ENCODE measurements at places on chromosomes 2 and 18. TPM values are rescaled to one million over a fixed set of nuclear protein-coding genes. Genes with fewer than 3 reads are reported as not detected.

Gene KCNG2
- not detected for total RNA-seq

Gene CD8B2
- not detected for total RNA-seq

Gene SATB2
- total RNA-seq = 8.2 TPM

Gene MYL1
- total RNA-seq = not detected

Gene CFAP65
- total RNA-seq = 0.11 TPM

Gene CNTNAP5
- total RNA-seq = not detected

Gene NFE2L2
- total RNA-seq = 58.4 TPM

Gene TEX44
- total RNA-seq = not detected

Gene IL36RN
- total RNA-seq = not detected

Gene CFAP221
- 2.0 TPM for total RNA-seq

Gene SNTG2
- not detected for total RNA-seq

Gene TNFAIP6
- total RNA-seq = 3.2 TPM

Gene KYNU
- total RNA-seq = 11.7 TPM

Gene NCKAP5
- 8.4 TPM for total RNA-seq

Gene SCN7A
- not detected for total RNA-seq

Gene ZNF396
- total RNA-seq = 5.4 TPM

Gene PTPRN
- 0.21 TPM for total RNA-seq

Gene RMC1
- total RNA-seq = 32.7 TPM

Gene GALNT13
- total RNA-seq = not detected

Gene KHK
- total RNA-seq = 2.9 TPM

Gene INPP5D
- not detected for total RNA-seq

Gene NAPG
- total RNA-seq = 32.8 TPM

Gene UGT1A3
- total RNA-seq = not detected

Gene GAREM2
- 0.06 TPM for total RNA-seq

Gene BOLA3
- total RNA-seq = 148 TPM

Gene AMMECR1L
- 11.9 TPM for total RNA-seq

Gene VWC2L
- total RNA-seq = not detected

Gene WIPF1
- total RNA-seq = 15.1 TPM

Gene SLC4A3
- 2.3 TPM for total RNA-seq

Gene IL1F10
- total RNA-seq = not detected

Gene PTPRM
- 13.0 TPM for total RNA-seq

Gene GCKR
- total RNA-seq = 0.29 TPM

Gene MYCN
- total RNA-seq = 0.23 TPM

Gene C2orf72
- 0.57 TPM for total RNA-seq

Gene PLEK
- not detected for total RNA-seq

Gene CDH7
- not detected for total RNA-seq

Gene UGT1A10
- total RNA-seq = 8.2 TPM

All from Daoy (cell line).